ENCODE measurements at places on chromosomes 2 and 18. TPM values are rescaled to one million over a fixed set of nuclear protein-coding genes. Genes with fewer than 3 reads are reported as not detected.
A peak's percentile ranks its signal among the peaks of the same experiment; 100 is the strongest.

The NETO1 gene
- total RNA-seq, result not detected

The CTAGE1 gene
- total RNA-seq, result not detected

The MEIS1 gene
- not detected for total RNA-seq

The NTSR2 gene
- not detected for total RNA-seq

The OSR1 gene
- not detected for total RNA-seq

GRCh38 chr2:219058541-219059374 is 2.0 kb downstream of the IHH start:
- H3K4me3 ChIP-seq, result no peak overlapping the region
- no peak overlapping the region for H3K27ac ChIP-seq
- H3K27me3 ChIP-seq, result peaks cover 73% of the 10 kb centered on the region
- H3K36me3 ChIP-seq, result no peaks in the 10 kb centered on the region

DNA sequence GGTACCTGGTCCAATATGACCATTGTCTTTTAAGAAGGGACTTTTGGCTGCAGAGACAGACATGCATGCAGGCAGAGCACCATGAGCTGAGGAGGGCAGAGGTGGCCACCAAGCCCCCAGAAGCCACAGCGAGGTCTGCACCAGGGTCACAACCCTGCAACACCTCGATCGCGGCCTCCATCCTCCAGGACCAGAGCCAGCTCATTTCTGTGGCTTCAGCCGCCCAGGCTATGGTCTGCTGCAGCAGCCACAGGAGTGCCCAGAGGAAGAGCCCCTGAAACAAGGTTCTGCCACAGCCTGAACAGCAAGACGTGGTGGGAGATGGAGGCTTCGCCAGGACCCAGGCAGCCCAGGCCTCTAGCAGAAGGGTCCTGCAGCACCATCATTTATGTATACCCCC is 53.9 kb downstream of the ANKMY1 start:
- H3K27ac ChIP-seq, result no peak overlapping the region
- no peaks in the 10 kb centered on the region for H3K4me1 ChIP-seq
- DNase-seq, result no peak
- no peak overlapping the region for H3K4me3 ChIP-seq

DNA sequence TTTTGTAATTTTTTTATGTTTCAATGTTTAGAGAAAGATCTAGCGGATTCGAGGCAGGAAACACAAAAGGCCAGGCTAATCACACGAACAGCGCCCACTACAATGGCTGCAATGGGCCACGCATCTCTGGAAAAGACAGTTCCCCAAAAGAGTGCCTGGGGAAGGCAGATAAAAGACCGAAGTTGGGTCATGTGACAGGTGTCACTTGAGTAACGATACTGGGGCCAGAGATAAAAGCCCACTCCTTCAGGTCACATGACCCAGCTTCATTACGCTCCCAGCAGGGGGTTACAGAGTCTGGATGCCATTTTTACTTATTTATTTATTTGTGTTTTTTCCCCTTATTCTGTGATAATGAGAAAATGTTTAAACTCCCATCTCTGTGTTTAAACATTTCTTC is 95.4 kb downstream of the CDK15 start:
- H3K27me3 ChIP-seq, result peaks cover 35% of the 10 kb centered on the region
- peak overlapping the region; percentile 64 for H3K4me3 ChIP-seq
- H3K27ac ChIP-seq, result peak overlapping the region; percentile 30
- H3K36me3 ChIP-seq, result no peaks in the 10 kb centered on the region

DNA sequence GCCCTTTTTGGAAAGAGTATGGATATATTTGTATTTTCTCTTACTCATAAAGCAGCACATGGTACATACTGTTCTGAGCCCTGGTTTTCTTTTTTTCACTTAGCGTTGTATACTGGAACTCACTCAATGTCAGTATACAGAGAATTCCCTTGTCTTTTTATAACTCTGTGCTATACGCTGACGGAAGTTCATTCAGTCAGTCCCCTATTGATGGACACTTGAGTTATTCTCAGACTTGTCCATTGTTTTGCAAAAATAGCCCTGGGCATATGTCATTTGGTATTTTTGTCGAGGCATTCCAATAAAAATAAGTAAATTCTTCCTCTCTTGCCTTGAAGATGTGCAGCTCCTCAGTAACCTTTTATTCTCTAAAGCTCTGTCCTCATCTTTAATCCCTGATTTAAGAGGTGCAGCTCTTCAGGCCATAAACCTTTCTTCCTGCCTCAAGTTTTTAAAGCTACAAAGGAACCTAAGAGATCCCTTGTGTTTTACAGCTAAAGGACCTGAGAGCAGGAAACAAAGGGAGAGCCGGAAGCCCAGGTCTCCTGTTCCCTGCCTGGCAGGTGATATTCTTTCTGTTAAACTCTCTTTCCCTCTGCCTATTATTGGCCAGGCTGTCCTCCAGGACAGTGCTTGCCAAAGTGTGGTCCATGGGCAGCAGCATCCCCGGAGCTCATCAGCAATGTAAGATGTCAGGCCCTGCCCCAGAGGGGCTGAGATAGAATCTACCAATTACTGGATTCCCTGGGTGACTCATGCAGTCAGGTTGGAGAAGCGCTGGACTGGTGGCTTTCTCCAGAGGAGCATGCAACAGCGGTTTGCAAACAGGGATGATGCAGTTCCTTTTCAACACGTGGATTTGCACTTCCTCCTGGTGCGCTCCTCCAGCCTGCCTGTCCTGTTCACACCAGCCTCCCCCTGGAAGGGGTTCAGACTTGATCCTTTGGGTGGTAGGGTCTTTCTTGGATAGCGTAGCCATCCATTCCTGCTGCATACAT is 158.0 kb downstream of the NEDD4L start:
- no peak overlapping the region for H3K27ac ChIP-seq
- H3K4me3 ChIP-seq, result no peak overlapping the region
- no peak for DNase-seq
- H3K27me3 ChIP-seq, result no peaks in the 10 kb centered on the region
- peaks cover 1% of the 10 kb centered on the region for H3K4me1 ChIP-seq
- H3K36me3 ChIP-seq, result no peaks in the 10 kb centered on the region

DNA sequence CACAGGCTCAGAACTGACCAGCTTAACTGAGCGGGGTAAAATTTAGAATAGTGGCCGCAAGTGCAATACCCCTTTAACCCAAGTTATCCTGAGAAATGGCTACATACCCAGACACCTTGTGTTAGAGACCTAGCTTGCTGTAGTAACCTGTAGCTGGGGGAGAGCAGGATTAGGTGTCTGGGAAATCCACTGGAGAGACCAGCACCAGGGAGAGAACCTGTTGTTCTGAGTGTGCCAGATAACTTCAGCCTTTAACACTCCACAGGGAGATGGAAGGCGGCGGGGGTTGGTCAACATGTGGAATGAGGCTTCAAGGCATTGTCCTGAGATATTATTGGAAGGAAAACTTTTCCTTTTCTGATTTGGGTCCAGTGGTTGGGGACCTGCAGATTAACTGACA is 356.0 kb downstream of the PTPRM start:
- no peaks in the 10 kb centered on the region for H3K36me3 ChIP-seq
- no peaks in the 10 kb centered on the region for H3K4me1 ChIP-seq
- no peak overlapping the region for H3K4me3 ChIP-seq
- DNase-seq, result no peak
- H3K27ac ChIP-seq, result no peak overlapping the region

DNA sequence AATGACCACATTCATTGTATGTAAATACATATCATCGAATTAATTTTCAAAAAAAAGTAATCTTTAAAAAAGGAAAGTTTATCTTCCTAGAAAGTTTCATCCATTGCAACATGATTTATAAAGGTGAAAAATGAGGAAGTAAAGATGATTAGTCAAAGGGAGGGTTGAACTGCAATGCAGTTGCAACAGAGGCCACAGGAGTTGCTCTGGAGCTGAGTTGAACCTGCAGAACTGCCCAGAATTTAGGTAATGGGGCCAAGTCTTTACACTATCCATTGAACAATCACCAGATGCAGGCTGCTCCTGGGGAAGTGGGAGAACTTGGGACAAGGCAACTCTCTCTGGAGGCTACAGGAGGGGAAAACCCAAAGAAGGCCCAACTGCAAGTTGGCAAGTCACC is 390.7 kb downstream of the METTL4 start:
- no peaks in the 10 kb centered on the region for H3K36me3 ChIP-seq
- H3K27me3 ChIP-seq, result peaks cover 3% of the 10 kb centered on the region
- H3K4me3 ChIP-seq, result no peak overlapping the region

DNA sequence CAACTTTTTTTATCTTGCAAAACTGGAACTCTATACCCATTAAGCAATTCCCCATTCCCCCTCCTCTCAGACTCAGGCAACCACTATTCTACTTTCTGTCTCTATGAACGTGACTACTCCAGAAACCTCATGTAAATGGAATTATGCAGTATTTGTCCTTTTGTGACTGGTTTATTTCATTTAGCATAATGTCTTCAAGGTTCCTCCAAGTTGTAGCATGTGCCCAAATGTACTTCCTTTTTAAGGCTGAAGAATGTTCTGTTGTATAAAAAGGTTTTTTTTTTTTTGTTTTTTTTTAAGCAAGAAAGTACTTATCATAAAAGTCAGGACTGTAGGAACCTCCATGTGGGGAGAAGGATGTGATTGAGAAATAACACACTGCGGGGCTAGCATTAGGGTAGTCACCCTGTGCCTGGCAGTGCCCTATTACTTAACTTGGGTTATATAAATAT is 262.9 kb upstream of the FBXO11 start:
- no peaks in the 10 kb centered on the region for H3K27me3 ChIP-seq
- no peak overlapping the region for H3K4me3 ChIP-seq
- H3K27ac ChIP-seq, result no peak overlapping the region
- DNase-seq, result no peak
- no peaks in the 10 kb centered on the region for H3K36me3 ChIP-seq

Data from activated naive CD8-positive, alpha-beta T cell treated with anti-CD3 and anti-CD28 coated beads, Interleukin-2, amount 10 ng/mL, durations not matched to agents 7 days and 5 days (primary cell).